GM04504 (cell line): ENCODE measurements at places on chromosomes 7 and 10.

DNA sequence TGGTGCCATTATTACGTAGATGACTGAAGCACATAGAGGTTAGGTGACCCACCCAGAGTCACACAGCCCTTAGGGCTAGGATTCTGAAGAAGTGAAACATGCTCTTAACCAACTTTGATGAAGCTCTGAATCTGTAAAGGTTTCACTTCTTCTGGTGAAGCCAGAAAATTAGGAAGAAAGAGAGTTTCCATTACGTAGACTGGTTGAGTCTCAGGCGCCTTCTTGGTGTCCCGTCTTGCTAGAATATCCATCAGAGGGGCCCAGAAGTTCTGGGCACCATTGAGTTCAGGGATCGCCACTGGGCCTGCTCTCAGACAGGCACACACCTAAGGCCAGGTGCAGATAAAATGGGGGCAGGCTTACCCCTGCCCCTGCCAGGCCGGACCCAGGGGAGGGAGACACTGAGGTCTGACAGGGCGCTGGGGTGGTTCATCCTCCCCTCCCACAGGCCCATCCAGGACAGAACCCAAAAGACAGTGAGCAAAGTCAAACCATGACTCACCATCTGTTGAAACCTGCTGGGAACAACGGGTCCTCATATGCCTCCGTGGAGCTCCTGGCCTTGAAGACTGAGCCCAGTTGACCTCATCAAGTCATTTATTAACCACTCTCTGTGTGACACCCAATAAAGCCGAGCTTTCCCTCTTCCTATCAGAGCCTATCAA is 33.2 kb downstream of the DRGX start:
- no peak for DNase-seq

DNA sequence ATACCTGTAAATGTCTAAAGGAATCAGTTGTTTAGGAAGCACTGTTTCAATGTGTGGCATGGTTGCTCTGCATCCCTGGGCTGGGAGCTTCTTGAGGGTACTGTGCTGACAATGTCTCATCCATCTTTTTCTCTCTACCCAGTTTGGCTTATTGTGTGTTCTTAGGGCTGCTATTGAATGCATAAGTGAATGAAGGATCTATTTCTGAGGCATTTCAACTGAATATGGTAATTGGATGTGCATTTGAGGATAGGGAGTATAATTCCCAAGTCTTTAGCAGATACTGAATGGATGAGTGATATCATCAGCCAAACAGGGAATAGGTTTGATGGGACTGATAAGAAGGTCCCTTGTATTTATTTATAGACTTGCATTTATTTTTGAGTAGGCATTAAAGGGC is 64.1 kb downstream of the ANLN start:
- DNase-seq, result no peak

- no peak for DNase-seq
Observed at GRCh38 chr10:130814610-130815009, 496.9 kb downstream of the TCERG1L start.

DNA sequence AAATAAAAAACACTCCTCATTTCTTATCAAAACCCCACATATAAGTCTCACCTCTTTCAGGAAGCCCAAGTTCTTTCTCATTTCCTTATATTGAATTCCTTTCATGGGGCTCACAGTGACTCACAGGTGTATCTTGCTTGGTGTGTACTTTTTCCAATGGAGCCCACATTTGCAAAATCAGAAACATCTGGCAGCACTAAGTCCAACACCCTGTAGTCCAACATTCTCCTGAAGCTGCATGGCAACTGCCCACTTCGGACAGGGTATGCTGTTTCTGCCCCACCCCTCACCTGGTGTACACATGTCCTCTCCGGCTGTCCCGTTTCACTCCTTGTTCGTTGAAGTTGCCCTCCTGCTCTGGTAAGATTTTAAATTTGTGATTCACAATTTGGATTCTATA is 544.1 kb downstream of the SORCS3 start:
- no peak for DNase-seq

GRCh38 chr7:7695111-7695817 is 23.1 kb downstream of the RPA3 start:
- DNase-seq, result no peak

GRCh38 chr10:28248092-28248491 is 54.8 kb downstream of the MPP7 start:
- DNase-seq, result peak; percentile 55

- DNase-seq, result no peak
Observed at GRCh38 chr7:128443831-128444600, 11.7 kb upstream of the HILPDA start.

GRCh38 chr7:103921692-103922091 is 67.8 kb downstream of the RELN start:
- DNase-seq, result no peak

- DNase-seq, result no peak
Observed at GRCh38 chr10:109178591-109178990, 744.7 kb downstream of the XPNPEP1 start.

- no peak for DNase-seq
Observed at GRCh38 chr10:31820096-31820495, 108.5 kb downstream of the ARHGAP12 start.

GRCh38 chr10:15758618-15759017 is 38.9 kb upstream of the ITGA8 start:
- no peak for DNase-seq

DNA sequence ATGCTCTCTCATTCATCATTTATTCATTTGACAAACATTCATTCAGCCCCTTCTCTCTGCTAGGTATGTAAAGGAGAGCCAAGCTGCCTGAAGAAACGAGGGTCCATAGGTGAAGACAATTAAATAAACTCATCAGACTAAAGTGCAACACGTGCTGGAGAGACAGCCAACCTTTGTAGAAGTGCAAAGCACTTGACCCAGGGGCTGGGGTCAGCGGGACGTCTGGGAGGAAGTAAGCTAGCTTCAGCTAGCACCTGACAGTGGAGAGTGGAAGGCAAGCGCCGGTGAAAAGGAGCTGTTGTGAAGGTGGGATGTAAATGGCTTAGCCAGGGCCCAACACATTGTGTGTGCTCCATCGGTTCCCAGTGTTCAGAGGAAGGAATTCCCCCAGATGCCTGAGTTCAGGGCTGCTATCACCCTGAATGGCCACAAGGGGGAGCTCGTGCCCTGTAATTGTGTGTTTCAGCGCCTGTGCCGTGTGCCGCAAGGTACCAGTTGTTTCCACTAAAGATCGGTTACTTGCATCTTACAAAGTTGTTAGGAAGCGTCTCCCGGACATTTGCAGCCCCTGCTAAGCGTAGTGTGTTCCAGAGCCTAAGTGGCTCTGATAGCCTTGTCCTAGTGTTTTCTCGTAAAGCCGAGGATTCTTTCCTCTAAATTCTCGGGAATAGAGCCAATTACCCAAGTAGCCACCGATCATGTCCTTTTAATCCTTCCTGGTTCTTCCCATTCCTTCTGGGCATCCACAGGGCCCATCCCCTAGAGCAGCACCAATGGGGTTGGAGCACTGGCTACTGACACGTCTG is 30.6 kb downstream of the TLX1 start:
- peak; percentile 48 for DNase-seq

DNA sequence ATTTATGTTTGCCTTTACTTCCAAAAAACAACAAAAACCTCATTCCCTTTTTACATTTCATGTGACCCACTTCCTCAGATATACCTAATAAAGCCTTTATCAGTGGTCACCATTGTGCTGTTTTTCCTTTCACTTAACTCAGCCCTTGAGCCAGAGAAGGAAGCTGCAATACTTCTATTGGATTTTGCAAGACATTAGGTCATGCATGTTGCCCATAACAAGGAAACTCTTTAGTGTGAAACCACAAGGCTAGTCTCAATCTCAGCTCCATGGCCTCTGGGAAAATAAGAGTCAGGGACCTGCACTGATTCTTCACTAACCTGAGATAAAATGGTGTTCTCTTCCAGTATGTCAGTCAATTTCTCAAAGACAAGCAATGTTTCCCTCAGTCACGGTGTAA is 27.8 kb downstream of the STEAP4 start:
- DNase-seq, result peak; percentile 2

DNA sequence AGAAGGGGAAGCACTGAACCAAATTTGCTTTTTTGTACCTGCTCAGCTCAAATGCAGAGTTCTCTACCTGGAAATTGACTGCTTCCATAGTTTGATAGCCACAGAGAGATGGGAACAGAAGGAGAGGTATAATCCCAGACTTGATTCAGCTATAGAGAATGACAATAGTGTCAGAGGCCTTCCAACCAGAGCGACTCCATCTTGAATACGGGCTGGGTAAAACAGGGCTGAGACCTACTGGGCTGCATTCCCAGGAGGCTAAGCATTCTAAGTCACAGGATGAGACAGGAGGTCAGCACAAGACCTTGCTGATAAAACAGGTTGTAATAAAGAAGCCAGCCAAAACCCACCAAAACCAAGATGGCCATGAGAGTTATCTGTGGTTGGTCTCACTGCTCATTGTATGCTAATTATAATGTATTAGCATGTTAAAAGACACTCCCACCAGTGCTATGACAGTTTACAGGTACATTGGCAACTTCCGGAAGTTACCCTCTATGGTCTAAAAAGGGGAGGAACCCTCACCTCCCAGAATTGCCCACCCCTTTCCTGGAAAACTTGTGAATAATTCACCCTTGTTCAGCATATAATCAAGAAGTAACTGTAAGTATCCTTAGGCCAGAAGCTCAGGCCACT is 42.7 kb upstream of the ATRNL1 start:
- no peak for DNase-seq

- DNase-seq, result no peak
Observed at GRCh38 chr10:119801998-119802538, 70.6 kb downstream of the MCMBP start.

DNA sequence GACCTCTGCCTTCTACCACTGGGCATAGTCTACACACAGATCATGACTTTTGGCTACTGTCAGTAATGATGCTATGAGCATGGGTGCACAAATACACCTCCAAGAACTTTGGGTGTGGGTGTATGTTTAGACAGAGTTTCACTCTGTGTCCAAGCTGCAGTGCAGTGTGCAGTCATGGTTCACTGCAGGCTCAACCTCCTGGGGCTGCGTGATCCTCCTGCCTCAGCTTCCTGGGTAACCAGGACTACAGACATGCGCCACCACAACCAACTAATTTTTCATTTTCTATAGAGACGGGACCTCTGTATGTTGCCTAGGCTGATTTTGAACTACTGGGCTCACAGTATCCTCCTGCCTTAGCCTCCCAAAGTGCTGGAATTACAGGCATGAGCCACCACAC is 194.4 kb downstream of the NSUN6 start:
- no peak for DNase-seq

GRCh38 chr7:46123-46829 is 146.1 kb upstream of the FAM20C start:
- DNase-seq, result no peak
